Glutamatergic neuron (in vitro differentiated cells): ENCODE measurements at places on chromosomes 1 and 21. TPM values are rescaled to one million over a fixed set of nuclear protein-coding genes. Genes with fewer than 3 reads are reported as not detected.

ZNF683 gene
- not detected for total RNA-seq

IL19 gene
- total RNA-seq: not detected

PALMD gene
- 5.1 TPM for total RNA-seq

PPIAL4G gene
- total RNA-seq: 0.61 TPM

BATF3 gene
- 0.56 TPM for total RNA-seq
